ENCODE measurements at places on chromosomes 12 and 14.

DNA sequence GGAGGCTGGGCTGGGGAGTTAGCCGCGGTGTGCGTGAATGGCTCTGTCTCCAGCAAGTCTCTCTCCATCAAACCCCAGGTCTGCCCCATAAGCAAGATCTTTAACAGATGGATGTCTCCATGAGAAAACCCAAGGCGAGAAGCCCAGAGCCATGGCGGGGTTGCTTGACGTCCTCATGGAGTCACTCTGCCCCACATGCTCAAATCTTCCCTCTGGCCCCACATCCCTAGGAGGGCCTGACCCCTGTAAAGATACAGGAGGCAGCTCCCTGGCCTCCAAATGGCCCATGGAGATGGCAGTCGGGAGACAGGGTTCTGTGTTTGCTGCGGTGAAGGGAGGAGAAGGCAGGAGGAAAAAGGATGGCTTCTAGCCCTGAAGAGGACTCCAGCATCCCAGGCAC is 49.3 kb downstream of the C14orf132 start:
- no peak for DNase-seq

DNA sequence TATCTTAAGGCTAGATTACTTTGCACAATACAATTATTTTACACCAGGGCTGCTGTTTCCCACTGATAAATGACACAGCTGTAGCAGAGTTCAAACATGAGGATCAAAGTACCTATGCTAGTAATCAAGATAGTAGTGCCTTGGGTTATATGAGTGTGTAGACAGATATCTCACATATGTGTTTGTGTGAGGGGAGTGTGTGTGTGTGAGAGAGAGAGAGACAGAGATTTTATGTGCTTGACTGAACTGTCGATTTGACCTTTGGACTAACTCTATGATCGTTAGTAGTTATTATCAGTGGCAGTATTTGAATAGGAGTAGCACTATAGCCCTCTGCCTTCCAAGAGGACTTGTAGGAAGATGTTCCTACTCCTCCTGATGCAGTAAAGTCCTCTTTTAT is 15.5 kb downstream of the PLEKHA5 start:
- no peak for DNase-seq

GRCh38 chr12:54596526-54596946 is 8.1 kb upstream of the PPP1R1A start:
- peak; percentile 27 for DNase-seq

DNA sequence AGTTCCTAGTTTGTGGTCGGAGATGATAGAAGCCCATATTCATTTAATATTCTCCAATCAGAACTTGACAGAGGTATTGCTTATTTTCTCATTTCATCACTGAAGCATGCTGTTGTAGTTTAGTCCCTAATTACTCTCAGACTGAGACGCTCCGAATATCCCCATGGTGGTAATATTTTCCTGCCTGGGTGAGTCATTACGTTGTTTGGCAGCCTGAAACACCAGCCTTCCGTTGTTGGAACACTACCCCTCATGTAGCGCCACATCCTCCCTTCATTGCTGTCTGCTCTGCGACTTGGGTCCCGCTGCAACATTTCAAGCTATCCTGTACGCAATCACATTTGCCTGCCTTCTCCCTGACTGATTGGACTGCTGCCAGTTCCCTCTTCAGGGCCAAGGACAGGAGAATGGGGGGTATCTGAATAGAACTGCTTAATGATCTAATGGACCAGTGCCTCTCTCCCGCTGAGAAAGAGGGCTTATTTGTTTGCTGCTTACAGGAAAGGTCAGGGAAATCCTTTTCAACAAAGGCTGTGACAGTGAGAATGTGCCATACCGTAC is 369.1 kb downstream of the NPAS3 start:
- DNase-seq = no peak

DNA sequence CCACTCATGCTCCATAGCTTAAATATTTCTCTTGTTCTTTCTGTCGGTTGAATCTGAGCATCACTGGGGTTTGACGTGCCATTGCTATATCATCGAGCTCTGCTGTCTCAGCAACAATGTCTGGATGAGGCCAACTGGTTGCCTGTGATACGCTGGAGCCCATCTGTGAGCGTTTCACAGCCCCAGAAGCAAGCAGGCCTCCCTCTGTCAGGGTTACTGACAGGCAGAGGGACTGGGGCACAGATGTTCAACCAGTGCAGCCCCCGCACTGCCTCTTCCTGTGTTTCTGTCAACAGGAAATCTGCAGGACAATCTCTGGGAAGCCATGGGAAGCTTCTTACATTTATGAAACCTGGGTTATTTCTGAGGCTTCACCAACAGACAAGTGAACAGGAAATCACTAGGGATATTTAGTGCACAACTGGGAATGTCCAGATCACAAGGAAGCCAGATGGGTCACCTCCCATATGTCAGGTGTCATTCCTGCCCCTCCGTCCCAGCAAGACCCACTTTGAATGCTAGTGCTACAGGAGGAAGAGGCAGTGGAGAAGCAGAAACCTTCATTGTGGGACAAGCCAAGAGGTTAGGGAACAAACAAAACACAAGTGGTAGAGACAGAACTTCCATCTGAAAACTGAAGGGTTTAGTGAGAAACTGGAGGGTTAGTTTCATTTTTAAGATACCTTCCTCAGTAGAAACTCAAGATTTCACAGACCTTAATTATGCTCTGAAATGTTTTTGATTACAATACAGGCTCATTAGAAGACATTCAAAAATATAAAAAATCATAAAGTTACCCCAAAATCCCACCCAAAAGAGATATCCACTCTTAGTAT is 24.1 kb downstream of the DMAC2L start:
- DNase-seq = no peak

- DNase-seq = no peak
Measured at GRCh38 chr12:108690542-108691174, 40.7 kb downstream of the CORO1C start.

- no peak for DNase-seq
Measured at GRCh38 chr12:19409376-19409775, 29.9 kb upstream of the AEBP2 start.

GRCh38 chr12:112854344-112854743 is 52.4 kb upstream of the OAS1 start:
- no peak for DNase-seq

DNA sequence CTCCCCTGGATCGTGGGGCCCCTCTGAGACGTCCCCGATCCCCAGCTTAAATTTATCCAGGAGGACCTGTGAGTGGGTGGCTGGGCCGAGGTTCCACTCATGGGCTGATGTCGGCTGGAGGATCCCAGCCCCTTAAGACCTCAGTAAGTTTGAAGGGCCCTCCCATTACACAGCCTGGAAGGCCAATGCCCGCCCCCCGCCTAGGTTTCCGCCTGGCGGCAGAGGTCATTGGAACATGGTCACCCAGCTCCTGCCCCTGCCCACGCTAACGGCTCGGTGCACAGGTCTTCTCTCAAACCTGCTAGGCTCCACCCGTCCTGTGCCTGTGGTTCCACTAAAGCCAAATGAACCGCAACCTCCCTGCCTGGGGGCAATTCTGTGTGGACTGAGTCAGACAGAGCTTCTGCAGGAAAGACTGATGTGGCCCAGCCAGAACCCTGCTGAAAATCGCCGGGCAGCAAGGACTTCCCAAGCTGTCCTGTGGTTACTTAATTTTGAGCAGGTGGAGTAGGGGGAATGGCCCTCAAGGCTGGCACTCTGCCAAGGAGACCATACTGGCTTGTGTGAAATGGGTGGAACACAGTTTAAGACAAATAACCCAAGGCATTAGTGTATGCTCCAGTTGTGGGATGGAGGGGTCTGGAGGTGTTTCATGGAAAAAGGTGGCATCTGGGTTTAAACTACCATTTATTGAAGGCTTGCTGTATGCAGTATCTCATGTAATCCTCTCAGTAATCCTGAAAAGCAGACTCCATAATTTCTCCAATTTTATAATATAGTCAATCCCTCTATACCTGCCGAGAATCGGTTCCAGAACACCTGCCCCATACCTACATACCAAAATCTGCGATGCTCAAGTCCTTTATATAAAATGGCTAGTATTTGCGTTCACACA is 903 bp upstream of the NT5DC3 start:
- DNase-seq = peak; percentile 13

DNA sequence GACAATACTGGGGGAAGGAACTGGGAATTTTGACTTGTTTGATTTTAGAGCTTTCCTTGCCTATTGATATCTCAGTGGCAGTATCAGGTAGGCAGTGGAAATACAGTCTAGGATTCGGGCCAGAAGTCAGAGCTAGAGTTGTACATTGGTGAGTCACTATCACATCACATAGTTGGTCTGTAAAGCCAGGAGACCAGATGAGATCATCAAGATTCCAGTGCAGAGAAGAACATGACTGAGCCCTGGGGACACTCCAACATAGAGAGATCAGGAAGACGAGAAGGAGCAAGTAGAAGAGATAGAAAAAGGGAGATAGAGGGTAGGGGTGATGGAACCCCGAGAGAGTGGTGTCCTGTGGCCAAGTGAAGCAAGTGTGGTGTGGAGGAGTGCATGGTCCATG is 46.6 kb upstream of the NR1H4 start:
- DNase-seq = no peak

GRCh38 chr12:72028966-72029365 is 90.3 kb downstream of the TPH2 start:
- no peak for DNase-seq

DNA sequence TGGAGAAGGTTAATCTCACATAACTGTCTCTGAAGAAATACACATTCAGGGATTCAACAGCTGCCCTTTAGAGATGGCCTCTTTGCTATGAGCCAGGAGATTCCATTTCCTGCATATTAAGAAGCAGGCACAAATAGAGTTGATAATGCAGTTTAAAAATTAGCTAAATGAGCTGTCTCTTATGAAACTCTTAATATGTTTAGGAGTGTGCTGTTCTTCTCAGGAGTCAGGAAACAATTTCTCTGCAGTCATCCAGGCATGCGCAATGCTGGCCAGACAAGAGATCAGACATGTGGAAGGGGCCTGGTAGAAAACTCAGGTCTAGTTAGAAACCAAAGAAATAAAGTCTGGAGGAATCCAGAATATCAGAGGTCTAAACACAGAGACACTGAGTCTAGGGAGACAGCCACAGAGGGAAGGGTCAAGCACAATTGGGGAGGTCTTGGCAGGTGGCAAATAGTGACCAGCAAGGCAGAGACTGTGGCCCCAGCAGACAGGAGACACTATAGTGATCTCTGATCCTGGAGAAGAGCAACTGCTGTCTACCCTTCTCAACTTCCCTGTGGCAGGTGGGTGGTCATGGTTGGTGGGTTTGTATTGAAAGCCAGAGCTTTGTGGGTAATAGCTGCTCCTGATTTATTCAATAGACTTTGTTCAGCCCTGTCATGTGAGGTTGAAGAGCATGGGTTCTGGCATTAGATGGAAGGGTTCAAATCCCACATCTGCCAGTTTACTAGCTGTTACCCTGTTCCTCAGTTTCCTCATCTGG is 185.8 kb upstream of the RMST start:
- no peak for DNase-seq

- DNase-seq = no peak
Measured at GRCh38 chr12:132259364-132259871, 70.0 kb downstream of the GALNT9 start.

DNA sequence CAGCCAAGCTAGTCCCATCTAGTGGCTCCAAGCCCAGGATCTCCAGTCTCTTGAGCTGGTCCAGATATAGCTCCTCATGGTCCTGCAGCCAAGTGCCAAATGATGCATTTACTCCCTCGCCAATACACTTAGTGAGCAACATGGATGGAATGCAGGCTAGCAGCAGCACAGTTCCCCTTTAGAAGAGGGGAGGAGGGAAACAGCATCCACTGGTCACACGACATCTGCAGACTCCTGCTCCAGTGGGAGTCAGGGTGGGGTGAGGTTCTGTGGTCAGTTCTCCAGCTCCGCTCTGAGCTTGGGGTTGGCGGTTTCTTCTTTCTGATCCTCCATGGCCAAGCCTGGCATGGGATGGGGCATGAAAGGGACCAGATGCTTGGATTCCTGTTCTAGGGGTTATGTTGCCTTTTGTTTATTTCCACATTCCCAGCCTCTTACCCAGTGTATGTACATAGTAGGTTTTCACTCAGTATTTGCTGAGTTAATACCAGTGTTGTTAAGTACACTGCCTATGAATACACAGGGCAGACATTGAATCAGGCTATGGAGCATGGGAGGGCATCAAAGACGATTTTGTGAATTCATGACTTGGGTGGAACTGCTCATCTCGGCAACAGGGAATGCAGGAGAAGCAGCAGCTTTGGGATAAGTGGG is 57.3 kb downstream of the GALNT16 start:
- no peak for DNase-seq

- no peak for DNase-seq
Measured at GRCh38 chr12:63826006-63826585, 18.4 kb upstream of the SRGAP1 start.

GRCh38 chr14:105151838-105152793 is 16.5 kb downstream of the JAG2 start:
- DNase-seq = no peak

- DNase-seq = no peak
Measured at GRCh38 chr12:5015711-5016492, 27.8 kb upstream of the KCNA5 start.

GRCh38 chr14:68390741-68391140 is 402.1 kb downstream of the ZFP36L1 start:
- DNase-seq = no peak

- DNase-seq = no peak
Measured at GRCh38 chr12:95201056-95201670, 16.1 kb downstream of the FGD6 start.

GRCh38 chr14:66638689-66639088 is 130.7 kb downstream of the GPHN start:
- DNase-seq = no peak

DNA sequence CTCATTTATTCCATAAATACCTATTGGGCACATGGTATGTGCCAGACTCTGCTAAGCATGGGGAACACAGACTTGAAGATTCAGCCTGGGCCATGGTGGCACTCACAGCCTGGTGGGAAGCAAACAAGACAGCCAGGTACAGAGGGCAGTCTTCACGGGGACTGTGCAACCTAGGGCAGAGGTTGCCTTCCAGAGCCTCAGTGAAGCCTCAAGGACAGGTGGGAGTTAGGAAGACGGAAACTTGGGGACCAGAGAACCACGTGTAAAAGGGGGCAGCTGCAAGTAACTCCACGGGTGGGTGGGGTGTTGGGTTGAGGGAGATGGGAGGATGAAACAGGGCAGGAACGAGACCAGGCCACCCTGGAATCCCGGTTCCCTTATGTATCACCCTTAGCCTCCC is 980 bp upstream of the LTBR start:
- DNase-seq = no peak

- DNase-seq = no peak
Measured at GRCh38 chr14:104900639-104901512, 23.8 kb upstream of the PLD4 start.

DNA sequence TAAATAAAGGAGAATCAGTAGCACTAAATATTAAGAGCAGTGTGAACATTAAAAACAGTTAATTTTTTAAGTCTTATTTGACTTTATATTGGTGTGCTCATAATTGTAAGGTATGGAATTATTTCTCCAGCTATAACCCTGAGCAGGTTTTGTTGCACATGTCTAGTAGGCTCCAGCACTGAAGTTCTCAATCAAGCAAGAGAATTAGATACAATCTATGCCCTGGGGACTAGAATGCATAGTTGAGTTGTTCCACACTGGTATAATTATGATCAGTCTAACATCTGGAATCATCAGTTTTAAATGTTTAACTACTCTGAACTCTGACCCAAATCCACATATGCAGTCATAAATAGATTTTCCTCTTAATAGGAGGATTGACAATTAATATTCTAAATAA is 257.8 kb upstream of the ARHGAP5 start:
- DNase-seq = no peak
